Adrenal gland (tissue), 19 donors: ENCODE measurements at places on chromosomes 16 and 17.

DNA sequence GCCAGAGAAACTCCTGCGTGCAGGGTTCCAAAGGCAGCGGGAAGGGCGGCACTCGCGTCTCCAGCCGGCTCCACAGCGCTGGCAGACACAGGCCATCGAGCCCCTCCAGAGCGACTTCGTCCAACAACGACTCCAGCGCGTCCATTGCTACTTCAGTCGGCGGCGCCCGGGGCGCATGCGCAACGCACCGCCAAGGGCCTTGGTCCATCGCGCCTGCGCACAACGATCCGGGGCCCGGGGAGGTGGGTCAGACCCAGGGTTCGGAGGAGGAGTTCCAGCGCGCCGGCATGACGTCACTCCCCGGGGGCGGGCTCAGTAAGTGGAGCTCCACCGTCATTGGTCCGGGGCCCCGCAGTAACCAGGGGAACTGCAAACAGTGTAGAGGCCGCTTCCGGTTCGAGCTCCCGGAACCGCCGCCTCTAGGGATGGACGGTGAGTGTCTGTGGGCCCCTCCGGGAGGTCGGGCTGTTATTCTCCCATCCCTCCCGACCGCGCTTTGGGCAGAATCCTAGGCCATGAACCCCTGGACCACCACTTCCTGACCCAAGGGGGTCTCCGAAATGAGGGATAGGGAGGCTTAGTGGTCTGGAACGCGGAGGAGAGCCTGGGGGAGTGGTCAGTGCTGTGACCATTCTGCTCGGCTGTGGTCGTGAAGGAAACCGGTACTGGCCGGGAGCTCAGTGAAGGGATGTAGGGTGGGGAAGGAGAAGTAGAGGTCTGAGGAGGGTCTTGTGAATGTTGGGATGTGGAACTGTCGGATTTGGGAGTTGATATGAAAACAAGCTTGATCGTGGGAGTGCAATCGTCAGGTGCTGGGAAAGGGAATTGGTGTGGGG is at the start of the genes GTF3C1 and KATNIP:
Gene GTF3C1, minus strand, starts transcription at position 168 of the 836 bp plus-strand sequence. Its CDS starts 23 bp downstream, at position 145.
Gene KATNIP, plus strand, starts transcription at position 399 of the 836 bp plus-strand sequence. Its CDS starts 27 bp downstream, at position 426.
- H3K36me3 ChIP-seq = peaks cover 6% of the 10 kb centered on the region
- H3K27ac ChIP-seq = peak within 1 kb of the TSS; percentile 85
- H3K4me3 ChIP-seq = peak within 1 kb of the TSS; percentile 57
- no peaks in the 10 kb centered on the region for H3K27me3 ChIP-seq
- peak; percentile 100 for DNase-seq

DNA sequence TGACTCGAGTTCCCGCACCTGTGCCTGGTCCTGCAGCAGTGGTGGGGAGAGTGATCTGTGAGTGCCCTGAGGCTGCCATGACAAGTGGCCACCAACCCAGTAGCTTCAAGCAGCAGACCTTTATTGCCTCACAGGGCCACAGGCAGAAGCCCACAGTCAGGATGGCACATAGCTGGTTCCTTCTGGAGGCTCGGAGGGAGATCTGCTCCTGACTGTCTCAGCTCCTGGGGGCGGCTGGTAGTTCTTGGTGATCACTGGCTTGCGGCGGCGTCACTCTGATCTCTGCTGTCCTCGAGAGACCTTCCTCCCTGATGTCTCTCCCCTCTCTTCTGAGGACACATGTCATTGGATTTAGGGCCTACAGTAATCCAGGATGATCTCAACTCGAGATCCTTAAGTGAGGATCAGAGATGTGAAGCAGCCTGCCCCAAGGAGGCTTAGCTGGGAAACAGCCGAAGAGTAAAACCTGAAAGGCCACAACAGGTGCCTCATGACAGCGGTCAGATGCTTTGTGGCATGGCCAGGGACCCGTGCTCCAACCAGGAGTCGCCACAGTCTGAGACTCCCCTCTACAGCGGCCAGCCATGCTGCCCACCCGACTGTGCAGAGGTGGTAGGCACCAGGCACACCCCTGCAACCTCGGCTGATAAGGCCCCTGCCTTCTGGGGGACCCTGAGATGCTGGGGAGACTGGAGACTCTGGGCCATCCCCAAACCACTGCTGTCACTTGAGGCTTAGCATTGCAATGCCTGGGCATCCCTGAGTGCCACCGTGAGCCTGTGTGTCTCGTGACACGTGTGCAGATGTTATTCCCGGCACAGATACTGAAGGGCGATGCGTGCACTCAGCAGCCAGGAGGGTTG is 30.0 kb upstream of the SLC38A10 start:
- H3K36me3 ChIP-seq = no peaks in the 10 kb centered on the region
- H3K4me3 ChIP-seq = no peak overlapping the region
- peaks cover 39% of the 10 kb centered on the region for H3K4me1 ChIP-seq
- no peak for DNase-seq

GRCh38 chr17:72839131-72839725 is 253.3 kb downstream of the SLC39A11 start:
- H3K36me3 ChIP-seq = no peaks in the 10 kb centered on the region
- no peak for DNase-seq
- no peaks in the 10 kb centered on the region for H3K4me1 ChIP-seq
- H3K27ac ChIP-seq = no peak overlapping the region
- H3K4me3 ChIP-seq = no peak overlapping the region

DNA sequence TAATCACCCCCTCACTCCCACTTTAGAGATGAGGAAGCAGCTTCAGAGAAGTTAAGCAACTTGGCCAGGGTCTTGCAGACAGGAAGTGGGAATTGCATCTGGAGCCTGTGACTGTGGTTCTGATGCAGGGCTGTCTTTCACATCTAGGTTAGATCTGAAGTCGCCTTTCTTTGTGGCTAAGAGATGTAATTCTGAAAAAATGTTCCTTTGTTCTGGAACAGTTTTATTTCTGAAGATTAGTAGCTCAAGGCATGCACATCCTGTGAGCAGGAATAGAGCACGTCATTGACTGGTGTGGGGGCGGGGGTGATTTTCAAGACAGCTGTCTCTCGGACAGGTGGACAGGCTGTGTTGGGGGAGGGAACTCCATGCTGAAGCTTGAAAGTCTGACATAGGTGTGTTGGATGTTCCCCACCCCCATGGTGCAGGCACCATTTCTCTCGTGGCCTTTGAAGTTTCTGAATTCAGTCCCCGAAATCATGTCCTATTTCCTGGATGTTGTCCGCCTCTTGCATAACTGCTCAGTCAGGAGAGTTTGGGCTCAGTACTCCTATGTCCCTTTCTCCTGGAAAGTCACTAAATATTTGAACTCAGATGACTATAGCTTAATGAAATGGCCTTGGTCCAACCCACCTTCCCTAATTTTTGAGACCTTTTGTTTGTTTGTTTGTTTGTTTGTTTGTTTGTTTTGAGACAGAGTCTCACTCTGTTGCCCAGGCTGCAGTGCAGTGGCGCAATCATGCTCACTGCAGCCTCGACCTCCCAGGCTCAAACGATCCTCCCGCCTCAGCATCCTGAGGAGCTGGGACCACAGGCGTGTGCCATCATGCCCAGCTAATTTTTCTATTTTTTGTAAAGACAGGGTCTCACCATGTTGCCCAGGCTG is 21.0 kb upstream of the HERPUD1 start:
- H3K4me1 ChIP-seq = peaks cover 39% of the 10 kb centered on the region
- no peak overlapping the region for H3K4me3 ChIP-seq
- DNase-seq = peak; percentile 58
- H3K36me3 ChIP-seq = no peaks in the 10 kb centered on the region
- H3K27me3 ChIP-seq = no peaks in the 10 kb centered on the region
- H3K27ac ChIP-seq = peak overlapping the region; percentile 25

DNA sequence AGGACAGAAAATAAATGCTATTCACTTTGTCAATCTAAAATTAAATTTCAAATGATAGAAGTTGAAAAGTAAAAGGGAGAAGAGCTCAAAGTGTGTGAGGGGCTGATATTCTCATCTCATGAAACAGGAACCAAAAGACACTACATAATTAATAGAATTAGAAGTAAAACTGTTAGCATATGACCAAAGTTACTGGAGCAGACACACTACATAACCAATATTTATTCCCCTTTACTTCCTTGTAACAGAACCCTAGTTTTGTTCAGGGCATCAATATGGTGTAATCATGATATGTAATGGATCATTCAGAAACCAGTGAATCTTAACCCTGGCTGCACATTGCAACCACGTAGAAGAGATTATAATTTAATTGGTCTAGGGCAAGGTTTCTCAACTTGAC is 109.5 kb upstream of the SIAH1 start:
- H3K4me3 ChIP-seq = no peak overlapping the region
- H3K27me3 ChIP-seq = no peaks in the 10 kb centered on the region
- no peak for DNase-seq
- peaks cover 12% of the 10 kb centered on the region for H3K4me1 ChIP-seq

DNA sequence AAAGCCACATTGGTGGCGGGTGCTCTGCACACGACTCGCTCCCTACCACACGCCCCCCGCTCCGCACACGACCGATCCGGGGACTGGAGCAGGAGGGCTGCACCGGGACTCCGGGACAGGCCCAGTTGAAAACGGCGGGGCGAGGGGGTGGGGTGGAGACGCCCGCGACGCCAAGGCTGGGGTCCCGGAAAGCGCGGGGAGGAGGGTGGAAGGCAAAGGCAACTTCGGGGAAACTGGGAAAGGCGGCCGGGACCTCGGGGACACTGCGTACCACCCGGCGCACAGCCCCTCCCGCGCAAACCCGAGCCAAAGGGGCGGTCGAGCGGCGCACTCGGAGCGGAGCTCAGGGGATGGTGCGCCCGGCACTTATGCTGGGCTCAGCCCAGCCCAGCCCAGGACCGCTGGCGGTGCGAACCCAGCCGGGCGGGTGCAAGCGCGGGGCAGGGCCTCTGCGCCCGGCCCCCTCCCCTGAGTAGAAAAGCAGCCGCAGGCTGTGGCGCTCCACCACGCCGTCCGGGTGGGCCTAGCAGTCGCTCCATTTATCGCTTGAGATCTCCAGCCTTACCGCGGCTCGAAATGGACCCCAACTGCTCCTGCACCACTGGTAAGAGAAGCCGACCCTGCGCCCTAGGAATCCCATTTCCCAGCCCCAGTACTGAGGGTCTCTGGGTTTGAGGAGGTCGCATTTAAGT is at the start of gene MT1M:
Gene MT1M, plus strand, starts transcription at position 504 of the 692 bp plus-strand sequence. Its CDS starts 73 bp downstream, at position 577.
- H3K4me1 ChIP-seq = no peaks in the 10 kb centered on the region
- peak within 1 kb of the TSS; percentile 67 for H3K27ac ChIP-seq
- peaks cover 7% of the 10 kb centered on the region for H3K27me3 ChIP-seq

- no peak for DNase-seq
- H3K36me3 ChIP-seq = no peaks in the 10 kb centered on the region
These were observed 25.4 kb upstream of the HELZ start for GRCh38 chr17:67270416-67270815.

DNA sequence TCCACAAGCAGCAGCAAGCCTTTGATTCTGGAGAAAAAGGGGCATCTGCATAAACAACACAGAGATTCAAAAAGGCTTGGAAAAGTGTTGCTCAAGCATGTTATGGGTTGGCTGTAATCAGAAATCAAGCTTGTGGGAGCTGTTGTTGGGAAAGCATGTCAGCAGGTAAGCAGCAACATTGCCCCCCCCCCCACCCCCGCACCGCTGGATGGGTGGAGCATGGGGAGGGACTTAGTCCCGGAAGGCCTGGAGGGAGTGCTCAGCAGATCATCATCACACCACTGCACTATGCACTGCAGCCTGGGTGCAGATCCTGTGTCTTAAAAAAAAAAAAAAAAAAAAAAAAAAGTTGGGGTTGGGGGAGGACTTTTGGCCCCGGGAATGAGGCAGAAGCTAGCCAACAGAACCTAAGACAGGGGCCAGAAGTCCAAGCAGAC is 16.8 kb upstream of the AKAP1 start:
- H3K4me1 ChIP-seq = no peaks in the 10 kb centered on the region
- H3K36me3 ChIP-seq = no peaks in the 10 kb centered on the region
- H3K4me3 ChIP-seq = no peak overlapping the region
- DNase-seq = no peak
- H3K27ac ChIP-seq = no peak overlapping the region

DNA sequence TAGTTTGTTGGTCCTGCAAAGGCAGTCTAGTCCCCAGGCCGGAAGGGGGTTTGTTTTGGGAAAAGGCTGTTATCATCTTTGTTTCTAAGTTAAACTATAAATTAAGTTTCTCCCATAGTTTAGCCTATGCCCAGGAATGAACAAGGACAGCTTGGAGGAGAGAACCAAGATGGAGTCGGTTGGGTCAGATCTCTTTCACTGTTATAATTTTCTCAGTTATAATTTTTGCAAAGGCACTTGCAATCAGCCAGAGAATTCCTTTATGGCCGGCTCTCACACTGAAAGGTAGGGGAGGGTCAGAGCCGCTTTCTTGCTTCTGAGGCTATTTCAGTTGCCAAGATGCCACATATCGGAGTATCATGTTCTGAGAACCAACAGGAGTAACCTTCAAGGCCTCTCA is 59.2 kb upstream of the ATF7IP2 start:
- DNase-seq = no peak
- H3K36me3 ChIP-seq = no peaks in the 10 kb centered on the region
- no peak overlapping the region for H3K4me3 ChIP-seq
- no peaks in the 10 kb centered on the region for H3K27me3 ChIP-seq
- peak overlapping the region; percentile 52 for H3K27ac ChIP-seq

GRCh38 chr17:64984181-64984580 is 64.9 kb upstream of the LRRC37A3 start:
- H3K4me1 ChIP-seq = peaks cover 46% of the 10 kb centered on the region
- H3K27ac ChIP-seq = peak overlapping the region; percentile 80
- DNase-seq = peak; percentile 16
- no peaks in the 10 kb centered on the region for H3K36me3 ChIP-seq
- no peaks in the 10 kb centered on the region for H3K27me3 ChIP-seq
